ENCODE measurements at places on chromosomes 3 and 15. TPM values are rescaled to one million over a fixed set of nuclear protein-coding genes. Genes with fewer than 3 reads are reported as not detected.

- no peak for DNase-seq
- H3K4me3 ChIP-seq: no peak overlapping the region
- no peaks in the 10 kb centered on the region for H3K27me3 ChIP-seq
These were observed 152.8 kb upstream of the GOLGA6L4 start for GRCh38 chr15:84082739-84083138.

- no peak for DNase-seq
- no peak overlapping the region for H3K4me3 ChIP-seq
- no peaks in the 10 kb centered on the region for H3K36me3 ChIP-seq
- no peak overlapping the region for H3K27ac ChIP-seq
These were observed 5.4 kb upstream of the CGNL1 start for GRCh38 chr15:57370929-57371328.

- H3K4me3 ChIP-seq: no peak overlapping the region
- H3K27ac ChIP-seq: no peak overlapping the region
- no peaks in the 10 kb centered on the region for H3K27me3 ChIP-seq
- H3K4me1 ChIP-seq: no peaks in the 10 kb centered on the region
These were observed 38.7 kb downstream of the WWTR1 start for GRCh38 chr3:149619136-149619535.

DNA sequence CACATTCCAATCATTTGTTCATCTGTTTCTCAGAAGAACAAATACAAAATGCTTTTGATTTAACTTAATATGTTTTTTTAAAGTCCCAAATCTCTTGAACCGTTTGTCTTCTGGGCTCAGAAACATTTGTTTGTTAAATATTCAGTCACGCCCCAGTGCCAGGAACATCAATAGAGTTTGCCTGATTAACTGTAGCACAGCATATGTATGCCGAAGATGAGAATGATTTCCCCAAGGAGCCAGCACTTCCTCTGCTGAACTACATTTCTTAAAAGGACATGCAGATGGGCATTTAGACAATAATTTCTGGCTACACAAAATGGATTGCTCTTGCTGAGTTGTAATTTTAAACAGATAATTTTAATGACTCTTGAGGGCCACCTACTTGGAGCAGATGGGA is 191.6 kb upstream of the FAM3D start:
- H3K4me1 ChIP-seq: no peaks in the 10 kb centered on the region
- no peak overlapping the region for H3K27ac ChIP-seq
- no peak for DNase-seq
- no peaks in the 10 kb centered on the region for H3K27me3 ChIP-seq
- H3K4me3 ChIP-seq: no peak overlapping the region

DNA sequence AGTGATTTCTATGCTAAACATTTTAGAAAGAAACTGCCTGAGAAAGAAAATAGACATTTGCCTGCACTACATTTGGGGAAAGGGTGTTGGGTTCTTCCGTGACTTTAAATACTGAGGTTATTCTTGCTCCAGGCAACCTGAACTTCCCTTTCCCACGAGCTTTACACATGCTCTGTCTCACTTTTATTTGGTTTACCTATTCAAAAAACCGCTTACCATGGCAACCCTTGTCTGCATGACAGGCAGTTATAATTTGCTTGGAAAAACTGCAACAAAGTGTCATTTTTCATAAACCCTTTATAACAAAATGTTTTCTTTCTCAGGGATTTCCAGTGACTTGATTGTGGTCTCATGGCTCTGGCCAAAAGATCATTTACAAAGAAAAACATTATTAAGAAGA is 416.3 kb upstream of the MEIS2 start:
- no peak overlapping the region for H3K27ac ChIP-seq
- no peaks in the 10 kb centered on the region for H3K4me1 ChIP-seq
- H3K4me3 ChIP-seq: no peak overlapping the region
- no peaks in the 10 kb centered on the region for H3K27me3 ChIP-seq
- H3K36me3 ChIP-seq: no peaks in the 10 kb centered on the region

Gene C2CD4B
- total RNA-seq: 0.50 TPM

DNA sequence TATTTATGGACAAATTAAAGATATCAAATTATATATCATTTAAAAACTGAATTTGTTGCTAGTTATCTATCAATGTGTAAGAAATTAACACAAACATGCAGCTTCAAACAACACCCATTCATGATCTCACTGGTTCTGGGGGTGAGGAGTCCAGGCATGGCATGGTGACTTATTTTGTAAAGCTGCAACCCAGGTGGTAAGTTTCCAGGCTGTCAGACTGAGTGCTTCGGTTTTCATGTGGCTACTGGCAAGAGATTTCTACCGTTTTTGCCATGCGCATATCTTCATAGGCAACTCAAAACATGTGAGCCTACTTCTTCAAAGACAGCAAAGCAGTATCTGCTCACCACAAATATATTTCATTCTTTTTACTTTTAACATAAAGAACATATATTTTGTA is 364.3 kb upstream of the BCHE start:
- DNase-seq: no peak
- peaks cover 7% of the 10 kb centered on the region for H3K4me1 ChIP-seq
- H3K27ac ChIP-seq: no peak overlapping the region
- no peaks in the 10 kb centered on the region for H3K36me3 ChIP-seq
- H3K4me3 ChIP-seq: no peak overlapping the region
- no peaks in the 10 kb centered on the region for H3K27me3 ChIP-seq

DNA sequence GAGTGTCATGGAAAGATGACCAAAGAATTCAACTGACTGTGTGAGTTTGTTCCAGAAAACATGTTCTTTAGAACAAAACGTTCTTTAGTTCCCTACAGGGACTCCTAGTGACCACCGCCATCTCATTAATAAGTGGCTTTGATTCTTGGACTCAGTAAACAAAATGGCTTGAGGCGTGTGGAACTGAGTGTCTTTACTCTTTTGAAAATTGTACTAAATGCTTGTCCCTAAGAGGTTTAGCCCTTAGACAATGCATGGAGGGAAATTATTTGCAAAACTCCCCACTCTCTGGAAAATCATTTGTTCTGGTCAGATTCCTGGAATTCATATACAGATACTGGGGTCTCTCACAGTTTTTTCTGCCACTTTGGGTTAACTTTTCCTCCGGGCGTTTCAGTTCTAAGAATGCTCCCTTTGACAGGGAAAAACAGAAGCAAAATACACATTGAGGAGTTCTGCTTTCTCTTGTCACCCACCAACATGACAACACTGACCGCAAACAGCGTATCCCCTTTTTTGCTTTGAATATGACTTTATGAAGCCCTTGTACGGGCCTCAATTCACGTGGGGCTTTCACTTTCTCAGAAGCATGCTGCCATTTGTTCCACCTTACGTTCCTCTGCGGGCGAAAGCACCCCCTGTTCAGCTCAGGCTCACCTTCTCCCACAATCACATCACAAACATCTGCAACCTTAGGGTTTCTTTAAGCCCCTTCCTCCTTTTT is 15.3 kb upstream of the NRROS start:
- no peaks in the 10 kb centered on the region for H3K27me3 ChIP-seq
- H3K4me1 ChIP-seq: peaks cover 12% of the 10 kb centered on the region

Gene BCL6
- 35.8 TPM for total RNA-seq

Gene ADAMTS7
- 2.0 TPM for total RNA-seq

GRCh38 chr3:189138901-189139610 is 32.7 kb upstream of the TPRG1 start:
- no peaks in the 10 kb centered on the region for H3K27me3 ChIP-seq
- H3K27ac ChIP-seq: no peak overlapping the region
- no peak overlapping the region for H3K4me3 ChIP-seq
- no peaks in the 10 kb centered on the region for H3K36me3 ChIP-seq

DNA sequence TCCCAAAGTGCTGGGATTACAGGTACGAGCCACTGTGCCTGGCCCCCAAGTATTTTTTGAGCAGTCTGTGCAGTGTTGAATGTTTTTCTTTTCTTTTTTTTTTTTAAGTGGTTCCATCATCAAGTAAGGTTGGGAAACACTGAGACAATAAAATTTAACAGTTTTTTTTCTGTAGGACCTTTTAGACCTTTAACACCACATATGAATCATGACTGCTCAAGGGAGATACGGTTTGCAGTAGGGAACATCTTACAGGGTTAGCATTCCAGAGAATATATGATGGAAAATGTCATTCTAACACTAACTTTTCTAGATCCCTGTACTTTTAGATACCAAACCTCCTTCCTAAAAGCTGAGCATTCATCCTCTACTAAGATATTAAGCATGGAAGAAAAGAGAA is 41.7 kb downstream of the SNX4 start:
- no peak overlapping the region for H3K4me3 ChIP-seq
- H3K4me1 ChIP-seq: peaks cover 11% of the 10 kb centered on the region
- H3K27me3 ChIP-seq: no peaks in the 10 kb centered on the region

DNA sequence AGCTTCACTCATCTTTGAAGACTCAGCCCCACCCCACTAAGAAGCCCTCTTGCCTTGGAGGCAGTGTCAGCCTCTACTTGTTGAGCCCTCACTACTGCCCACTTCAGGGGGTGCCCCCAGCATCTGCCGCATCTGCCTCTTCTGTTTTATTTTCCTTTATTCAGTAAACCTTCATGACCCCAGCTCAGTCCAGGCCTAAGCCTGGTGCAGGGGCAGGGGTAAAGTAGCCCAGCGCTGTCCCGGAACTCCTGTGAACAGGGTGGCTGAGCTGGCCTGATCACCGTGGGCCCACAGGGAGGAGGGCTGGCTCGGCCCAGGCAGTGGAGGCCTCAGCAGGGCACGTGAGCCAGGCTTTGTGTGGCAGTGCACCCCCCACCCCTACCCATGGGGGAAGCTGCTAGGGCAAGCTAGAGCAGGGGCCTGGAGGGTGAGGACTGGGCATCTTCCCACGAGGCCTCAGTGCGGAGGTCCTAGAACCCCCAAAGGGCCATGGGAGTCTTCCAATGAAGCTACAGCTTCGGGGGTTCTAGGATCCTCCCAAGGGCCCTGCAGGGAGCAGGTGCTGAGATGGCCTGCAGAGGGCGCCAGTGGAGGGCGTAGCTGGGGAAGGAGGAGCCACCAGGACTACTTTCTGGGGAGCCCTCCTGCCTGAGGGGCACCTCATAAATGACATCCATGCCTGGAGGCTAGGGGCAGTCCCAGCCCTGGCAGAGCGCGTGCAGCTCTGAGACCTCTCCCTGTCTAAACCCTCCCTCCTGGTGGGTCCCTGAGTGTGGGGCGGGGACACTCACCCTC is 36.0 kb downstream of the TSPAN3 start:
- no peaks in the 10 kb centered on the region for H3K4me1 ChIP-seq
- H3K36me3 ChIP-seq: no peaks in the 10 kb centered on the region
- no peak overlapping the region for H3K27ac ChIP-seq
- H3K4me3 ChIP-seq: no peak overlapping the region
- DNase-seq: no peak

GRCh38 chr3:78285032-78285728 is 1245.3 kb downstream of the ROBO2 start:
- no peak overlapping the region for H3K27ac ChIP-seq
- no peak overlapping the region for H3K4me3 ChIP-seq
- no peaks in the 10 kb centered on the region for H3K4me1 ChIP-seq
- no peaks in the 10 kb centered on the region for H3K36me3 ChIP-seq
- no peak for DNase-seq

Gene CSPG5
- 0.67 TPM for total RNA-seq

GRCh38 chr3:72658466-72659100 is 189.7 kb downstream of the SHQ1 start:
- H3K27ac ChIP-seq: no peak overlapping the region
- no peak for DNase-seq
- H3K4me1 ChIP-seq: no peaks in the 10 kb centered on the region

DNA sequence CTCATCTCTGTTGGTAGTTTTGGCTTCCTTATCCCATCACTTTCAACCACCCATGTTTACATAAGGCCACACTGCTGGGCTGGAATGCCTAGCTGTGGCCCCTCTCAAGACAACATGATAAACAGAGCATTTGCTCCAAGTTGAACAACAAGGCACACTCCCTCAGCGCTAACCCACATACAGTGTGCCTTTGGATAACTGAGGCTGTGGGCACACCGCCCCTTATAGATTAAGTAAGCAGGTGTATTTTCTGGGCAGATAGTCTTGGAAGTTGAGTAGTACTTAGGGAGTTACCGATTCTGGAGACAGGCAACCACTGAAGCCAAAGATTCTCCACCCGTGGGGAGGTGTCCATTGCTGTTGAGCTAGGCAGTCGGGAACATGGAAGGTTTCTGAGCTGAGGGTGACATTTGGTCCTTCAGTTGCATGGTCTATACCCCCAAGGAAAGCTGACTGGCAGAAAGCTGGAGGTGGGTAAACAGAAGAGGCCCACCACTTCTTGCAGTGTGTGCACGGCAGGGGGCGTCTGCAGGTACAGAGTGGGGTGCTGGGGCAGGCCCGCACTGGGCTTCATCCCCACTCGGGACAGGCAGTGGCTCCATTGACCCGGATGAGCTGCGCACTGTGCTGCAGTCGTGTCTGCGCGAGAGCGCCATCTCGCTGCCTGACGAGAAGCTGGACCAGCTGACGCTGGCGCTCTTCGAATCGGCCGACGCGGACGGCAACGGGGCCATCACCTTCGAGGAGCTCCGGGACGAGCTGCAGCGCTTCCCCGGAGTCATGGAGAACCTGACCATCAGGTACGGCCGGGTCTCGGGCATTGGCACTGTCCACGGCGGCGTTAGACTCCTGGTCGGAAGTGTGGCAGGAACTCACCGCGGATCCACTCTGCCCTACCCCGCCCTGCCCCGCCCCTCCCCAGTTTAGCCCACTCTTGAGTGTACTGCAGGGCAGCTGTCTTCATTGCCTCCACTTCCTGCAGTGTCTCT is 16.8 kb downstream of the NOX5 start:
- H3K4me1 ChIP-seq: no peaks in the 10 kb centered on the region
- DNase-seq: peak; percentile 36
- peak overlapping the region; percentile 26 for H3K4me3 ChIP-seq

- no peaks in the 10 kb centered on the region for H3K27me3 ChIP-seq
- H3K4me3 ChIP-seq: no peak overlapping the region
- no peak for DNase-seq
These were observed 28.7 kb upstream of the LHFPL4 start for GRCh38 chr3:9582332-9582731.

DNA sequence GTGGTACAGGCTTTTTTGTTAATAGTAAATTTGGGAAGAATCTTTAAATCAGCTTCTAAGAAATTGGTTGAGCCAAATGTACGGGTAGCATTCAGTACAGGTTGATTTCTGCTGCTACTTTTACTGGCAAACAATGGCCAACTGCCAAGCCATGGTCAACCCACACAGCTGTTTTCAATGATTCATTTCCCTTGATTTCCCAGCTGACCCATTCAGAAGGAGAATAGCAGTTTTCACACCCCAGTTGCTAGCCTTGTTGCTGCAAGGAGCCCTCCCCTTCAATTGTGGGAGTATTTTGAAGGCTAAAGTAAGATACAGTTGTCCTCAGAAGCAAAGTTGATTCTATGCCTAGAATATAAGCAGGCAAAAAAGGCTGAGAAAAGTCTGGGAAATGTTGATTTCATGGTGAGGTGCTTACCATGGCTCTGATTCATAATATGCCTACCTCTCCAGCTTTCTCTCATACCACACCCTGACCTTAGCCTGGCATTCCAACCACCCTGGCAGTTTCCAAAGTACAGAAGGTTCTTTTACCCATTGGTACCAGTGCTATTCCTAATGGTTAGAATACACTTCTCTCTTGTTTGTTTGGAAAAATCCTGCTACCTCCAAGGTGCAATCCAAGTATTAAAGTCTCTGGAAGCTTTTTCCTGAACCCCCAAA is 320.3 kb upstream of the TGFBR2 start:
- H3K4me1 ChIP-seq: peaks cover 14% of the 10 kb centered on the region
- no peaks in the 10 kb centered on the region for H3K36me3 ChIP-seq
- H3K4me3 ChIP-seq: no peak overlapping the region

- peaks cover 26% of the 10 kb centered on the region for H3K4me1 ChIP-seq
- H3K27ac ChIP-seq: no peak overlapping the region
- DNase-seq: no peak
- H3K27me3 ChIP-seq: no peaks in the 10 kb centered on the region
- no peaks in the 10 kb centered on the region for H3K36me3 ChIP-seq
- no peak overlapping the region for H3K4me3 ChIP-seq
These were observed 109.0 kb downstream of the ADAMTS9 start for GRCh38 chr3:64578797-64579196.
